Urinary bladder (tissue), 4 donors: ENCODE measurements at places on chromosomes 1 and 21.
A peak's percentile ranks its signal among the peaks of the same experiment; 100 is the strongest.

- DNase-seq: no peak
These were observed 13.2 kb downstream of the RC3H1 start for GRCh38 chr1:174008979-174009378.

DNA sequence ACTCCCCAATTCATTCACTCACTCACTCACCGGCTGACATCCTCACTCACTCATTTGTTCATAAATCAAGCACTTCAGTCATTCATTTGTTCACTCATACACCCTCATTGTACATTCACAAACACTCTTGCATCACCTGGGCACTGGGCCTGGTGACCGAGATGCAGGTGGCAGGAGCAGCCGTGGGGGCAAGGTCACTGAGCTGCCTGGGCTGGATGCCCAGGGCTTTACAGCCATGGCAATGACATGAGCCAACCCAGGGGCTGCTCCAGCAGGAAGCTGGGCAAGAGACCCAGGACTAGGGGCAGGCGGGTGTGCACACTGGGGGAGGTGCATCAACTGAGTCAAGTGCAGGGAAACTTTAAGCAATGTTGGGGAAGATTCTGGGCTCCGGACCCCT lies 113.6 kb upstream of the IGSF21 start:
- no peak for DNase-seq

GRCh38 chr1:158039380-158039779 lies 45.9 kb downstream of the KIRREL1 start:
- no peak for DNase-seq

- no peak for DNase-seq
These were observed 2.6 kb downstream of the KRTAP10-6 start for GRCh38 chr21:44589586-44590305.

DNA sequence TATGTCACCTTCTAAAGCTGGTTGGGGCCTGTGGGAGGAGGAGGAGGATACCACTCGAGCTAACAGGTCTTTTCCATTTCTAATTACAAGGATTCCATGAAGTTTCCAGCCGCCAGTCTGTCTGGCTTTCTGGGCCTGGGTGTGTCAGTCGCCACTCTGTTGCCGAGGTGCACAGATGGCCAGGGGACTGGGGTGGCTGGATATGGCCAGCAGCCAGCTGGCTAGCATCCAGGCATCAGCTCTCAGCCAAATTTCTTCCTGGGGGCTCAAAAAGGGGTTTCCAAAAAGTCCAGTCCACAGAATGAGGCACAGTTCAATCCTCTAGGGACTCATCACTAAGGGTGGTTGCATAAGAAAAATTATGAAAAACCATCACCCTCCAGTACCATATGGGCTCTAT lies 32.4 kb downstream of the ITPKB start:
- no peak for DNase-seq

DNA sequence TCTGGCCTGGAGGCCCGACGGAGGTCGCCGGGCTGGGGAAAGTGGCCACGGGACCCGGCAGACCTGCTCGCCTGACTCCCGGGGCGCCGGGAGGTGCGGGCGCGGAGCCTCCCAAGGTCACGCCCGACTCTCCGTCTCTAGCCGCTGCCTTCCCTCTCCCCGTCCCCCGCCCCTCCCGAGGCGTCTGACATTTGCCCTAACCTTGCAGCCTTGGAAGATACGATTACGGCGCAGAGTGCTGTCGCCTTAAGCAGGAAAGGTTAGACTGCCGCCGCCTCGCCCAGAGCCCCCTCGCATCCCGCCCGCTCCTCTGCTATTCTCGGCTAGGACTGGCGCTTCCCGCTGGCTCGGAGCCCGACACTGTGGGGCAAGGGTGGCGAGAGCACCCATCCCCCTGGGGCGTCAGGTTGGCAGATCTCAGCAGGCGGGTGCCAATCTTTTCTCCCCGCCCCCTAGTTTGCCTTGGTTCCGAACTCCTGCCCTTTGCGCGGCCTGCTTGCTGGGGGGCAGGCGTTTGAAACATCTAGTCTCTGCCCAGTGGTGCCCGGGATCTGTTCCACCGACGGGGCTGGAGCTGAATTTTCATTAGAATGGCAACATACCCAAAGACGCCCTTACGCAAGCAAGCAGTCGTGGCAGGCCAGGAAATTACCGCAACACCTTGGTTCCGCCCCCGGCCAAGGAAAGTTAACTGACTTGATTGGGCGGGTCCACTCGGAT lies 835 bp downstream of the PGM1 start:
- DNase-seq: peak; percentile 23

DNA sequence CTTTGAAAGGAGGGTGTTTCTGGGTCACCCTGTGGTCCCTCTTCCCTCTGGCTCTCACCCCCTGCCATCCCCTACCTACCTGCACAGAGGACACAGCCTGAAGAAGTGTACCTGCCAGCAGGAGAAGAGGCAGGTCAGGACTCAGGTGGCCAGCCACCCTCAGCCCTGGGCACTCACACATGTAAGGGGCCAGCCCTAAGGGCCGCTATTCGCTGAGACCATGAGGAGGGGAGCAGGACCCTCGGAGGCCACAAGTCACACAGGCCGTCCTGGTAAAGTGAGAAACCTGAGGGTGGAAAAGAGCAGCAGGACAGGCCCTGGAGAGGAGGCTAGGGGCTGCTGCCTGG lies 1.2 kb downstream of the ZNF692 start:
- no peak for DNase-seq

GRCh38 chr21:46004168-46004861 lies 22.7 kb downstream of the COL6A1 start:
- no peak for DNase-seq

DNA sequence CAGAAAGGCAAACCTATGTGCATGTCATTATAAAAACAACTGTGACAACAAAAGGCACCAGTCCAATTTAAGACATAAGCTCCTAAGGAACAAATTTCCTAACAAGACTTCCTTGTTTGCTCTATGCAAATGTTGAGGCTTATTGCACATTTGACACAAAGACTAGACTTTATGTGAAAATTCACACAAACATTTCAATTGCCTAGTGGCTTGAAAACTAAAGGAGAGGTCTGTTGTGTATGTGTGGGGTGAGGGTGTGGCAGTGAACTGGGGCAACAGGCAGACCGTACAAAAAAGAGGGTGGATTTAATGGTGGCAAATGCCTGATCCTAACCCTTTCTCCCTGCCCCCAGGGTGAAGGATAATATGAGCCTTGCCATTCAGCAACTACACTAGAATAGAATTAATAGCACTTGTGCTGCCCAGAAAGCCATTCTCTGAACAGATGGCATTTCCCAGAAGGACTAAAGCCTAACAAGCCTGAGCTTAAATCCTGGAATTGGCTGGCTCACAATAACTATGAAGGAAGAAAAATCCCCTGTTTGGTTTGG lies 73.9 kb downstream of the GLUL start:
- no peak for DNase-seq

- no peak for DNase-seq
These were observed 9.2 kb upstream of the XCL2 start for GRCh38 chr1:168552961-168553360.

- no peak for DNase-seq
These were observed 235.0 kb upstream of the KIAA0040 start for GRCh38 chr1:175427625-175428024.

- no peak for DNase-seq
These were observed 42.3 kb downstream of the NVL start for GRCh38 chr1:224287714-224288113.

DNA sequence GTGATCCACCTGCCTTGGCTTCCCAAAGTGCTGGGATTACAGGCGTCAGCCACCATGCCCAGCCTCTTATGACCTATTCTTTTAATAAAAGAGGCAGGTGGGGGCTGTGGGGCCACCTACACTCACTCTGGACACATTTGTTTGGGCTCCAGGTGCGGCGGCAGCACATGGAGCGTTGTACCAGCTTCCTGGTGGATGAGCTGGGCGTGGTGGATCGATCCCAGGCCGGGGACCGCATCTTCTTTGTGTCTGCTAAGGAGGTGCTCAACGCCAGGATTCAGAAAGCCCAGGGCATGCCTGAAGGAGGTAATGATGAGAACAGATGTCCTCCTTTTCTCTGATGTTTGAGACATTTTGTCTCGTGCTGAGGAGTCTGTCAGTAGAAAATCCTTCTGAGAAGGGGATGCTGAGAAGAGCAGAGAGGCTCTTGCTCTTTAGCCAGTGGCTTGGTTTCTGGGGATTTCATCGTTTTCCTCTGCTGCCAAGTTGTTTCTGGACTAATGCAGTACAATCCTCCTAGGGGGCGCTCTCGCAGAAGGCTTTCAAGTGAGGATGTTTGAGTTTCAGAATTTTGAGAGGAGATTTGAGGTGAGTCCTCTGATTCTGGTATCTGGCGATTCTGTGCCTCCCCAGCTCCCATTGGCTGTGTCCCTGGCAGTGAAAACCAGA lies 17.9 kb upstream of the MIIP start:
- no peak for DNase-seq

DNA sequence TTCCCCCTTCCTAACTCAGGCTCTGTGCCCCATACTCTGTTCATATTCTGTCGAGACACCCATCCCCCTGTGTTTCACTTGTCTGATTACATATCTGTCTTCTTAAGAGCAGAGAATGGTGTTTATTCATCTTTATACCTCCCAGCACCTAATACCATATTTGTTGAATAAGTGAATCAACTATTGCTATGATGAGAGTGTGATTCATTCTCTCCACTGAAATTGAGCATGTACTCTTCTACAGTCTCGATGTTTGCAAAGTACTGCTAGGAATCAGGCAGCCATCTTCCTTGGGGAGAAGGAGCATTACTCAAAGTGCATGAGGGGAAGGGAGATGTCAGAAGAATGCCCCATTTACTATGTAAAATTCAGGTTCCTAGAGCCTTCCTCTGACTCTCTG lies 27.0 kb downstream of the TBX15 start:
- DNase-seq: no peak

DNA sequence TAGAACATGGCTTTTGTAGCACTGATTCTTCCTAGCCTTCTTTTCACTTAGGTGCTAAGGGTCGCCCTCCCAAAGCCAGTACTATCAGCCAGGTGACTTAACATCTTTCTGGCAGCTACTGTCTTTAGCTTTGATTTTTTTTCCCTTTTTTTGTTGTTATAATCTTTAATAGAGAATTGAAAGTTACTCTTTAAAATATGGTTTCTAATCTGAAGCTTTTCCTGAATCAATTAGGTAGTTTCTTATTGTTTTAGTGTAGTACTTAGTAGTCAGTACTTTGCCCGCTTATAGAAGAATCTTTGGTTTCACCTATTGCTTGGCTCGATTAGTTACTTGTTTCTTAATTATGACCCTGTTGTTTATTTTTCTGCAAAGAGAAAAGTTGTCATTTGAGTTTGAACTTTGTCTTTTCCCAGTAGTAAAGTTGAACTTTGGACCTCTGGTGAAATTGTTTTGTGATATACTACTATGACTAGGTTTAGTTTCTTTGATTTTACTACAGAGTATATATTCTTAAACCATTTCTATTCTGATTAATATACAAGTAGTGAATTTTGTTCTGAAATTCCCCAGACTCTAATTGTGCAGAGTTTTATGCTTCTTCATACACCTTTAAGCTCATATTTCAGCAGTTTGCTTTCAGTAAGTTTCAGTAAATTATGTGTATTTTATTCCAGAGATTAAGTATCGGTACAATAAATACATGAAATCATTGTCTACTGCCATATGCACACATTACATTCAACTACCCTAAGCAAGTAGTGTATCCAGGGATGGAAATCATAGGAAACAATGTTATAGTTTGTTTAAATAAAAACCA lies 3.9 kb downstream of the MAGI3 start:
- no peak for DNase-seq

GRCh38 chr1:93288558-93288957 lies 57.1 kb upstream of the DR1 start:
- no peak for DNase-seq

GRCh38 chr1:151012684-151013471 lies 4.6 kb downstream of the PRUNE1 start:
- no peak for DNase-seq

DNA sequence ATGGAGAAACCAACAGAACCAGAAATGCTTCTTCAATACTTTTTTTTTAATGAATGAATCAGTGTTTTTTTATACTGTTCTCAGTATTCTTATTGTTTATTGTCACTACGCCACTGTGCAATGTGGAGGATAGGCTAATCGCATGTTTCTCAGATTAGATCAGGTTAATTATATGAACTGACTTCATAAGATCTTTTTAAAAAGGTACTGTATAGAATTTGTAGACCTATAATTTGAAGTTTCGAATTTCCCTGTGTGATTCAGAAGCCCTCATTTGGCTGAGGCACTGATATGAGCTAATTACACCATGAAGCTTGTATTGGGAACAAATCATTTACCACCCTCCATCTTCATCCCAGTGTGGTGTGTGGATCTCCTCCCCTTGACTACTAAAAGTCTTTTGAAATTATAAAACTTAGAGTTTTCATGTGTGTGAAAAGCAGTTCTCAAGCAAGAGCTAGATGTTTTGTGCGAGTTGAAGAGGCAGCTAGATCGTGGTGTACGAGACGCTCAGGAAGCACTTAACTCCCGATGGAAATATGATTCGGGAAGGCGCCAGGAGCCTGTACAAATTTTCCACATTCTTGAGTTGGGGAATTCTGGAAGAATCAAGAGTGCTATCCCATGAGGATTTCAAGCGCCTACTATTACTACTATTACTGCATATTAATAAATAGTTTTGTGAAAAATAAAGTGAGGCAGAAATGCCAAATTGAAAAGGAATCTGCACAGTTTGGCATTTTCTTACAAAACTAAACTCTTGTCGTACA lies 52.1 kb upstream of the KCNE2 start:
- no peak for DNase-seq

DNA sequence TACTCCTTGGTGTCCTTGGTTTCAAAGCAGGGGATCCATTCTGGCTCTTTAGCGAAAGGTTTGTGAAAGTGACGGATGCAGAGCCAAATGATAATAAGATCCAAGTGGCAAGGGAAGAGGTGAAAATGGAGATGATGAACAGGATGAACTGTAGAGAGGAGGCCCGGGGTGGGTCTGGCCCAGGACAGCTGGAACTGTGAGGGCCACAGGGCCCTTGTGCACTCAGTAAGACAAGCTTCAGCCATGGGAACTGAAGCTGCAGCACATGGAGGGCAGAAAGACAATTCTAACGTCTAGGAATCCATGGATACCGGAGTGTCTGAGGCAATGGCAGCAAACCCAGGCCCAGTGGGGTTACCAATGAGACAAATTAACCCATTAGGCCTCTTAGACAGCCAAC lies 4.8 kb downstream of the KCNA2 start:
- DNase-seq: no peak

- no peak for DNase-seq
These were observed 5.9 kb downstream of the CEP85 start for GRCh38 chr1:26239936-26240335.

DNA sequence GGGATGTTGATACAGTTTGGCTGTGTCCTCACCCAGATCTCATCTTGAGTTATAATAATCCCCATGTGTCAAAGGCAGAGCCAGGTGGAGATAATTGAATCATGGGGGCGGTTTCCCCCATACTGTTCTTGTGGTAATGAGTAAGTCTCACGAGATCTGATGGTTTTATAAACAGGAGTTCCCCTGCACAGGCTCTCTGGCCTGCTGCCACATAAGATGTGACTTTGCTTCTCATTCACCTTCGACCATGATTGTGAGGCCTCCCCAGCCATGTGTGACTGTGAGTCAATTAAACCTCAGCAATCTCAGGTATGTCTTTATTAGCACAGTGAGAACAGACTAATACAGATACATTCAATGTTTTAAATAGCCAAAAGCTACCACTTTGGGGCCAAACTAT lies 41.1 kb downstream of the SLC35F3 start:
- no peak for DNase-seq
